ENCODE measurements at places on chromosomes 13 and 19. TPM values are rescaled to one million over a fixed set of nuclear protein-coding genes. Genes with fewer than 3 reads are reported as not detected.
A peak's percentile ranks its signal among the peaks of the same experiment; 100 is the strongest.

DNA sequence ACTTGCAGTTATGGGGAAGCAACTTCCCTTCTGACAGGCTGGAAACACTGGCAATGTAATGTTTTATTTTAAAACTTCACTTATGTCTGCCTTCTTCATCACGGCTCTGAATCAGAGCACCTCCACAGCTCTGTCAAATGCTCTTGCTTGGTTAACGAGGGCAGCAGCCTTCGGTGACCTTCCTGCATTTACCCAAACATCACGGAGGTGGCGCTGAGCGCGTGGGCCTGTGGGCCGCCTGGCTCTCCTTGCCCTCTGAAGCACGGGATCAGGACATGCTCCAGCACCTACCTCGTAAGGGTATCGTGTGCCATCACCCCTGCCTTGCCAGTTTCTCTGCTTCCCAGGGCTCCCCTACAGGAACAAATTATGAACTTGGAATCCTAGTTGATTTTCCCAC, 310.0 kb downstream of the TEX29 start:
- H3K27ac ChIP-seq, result no peak overlapping the region
- no peaks in the 10 kb centered on the region for H3K27me3 ChIP-seq
- DNase-seq, result no peak
- no peak overlapping the region for H3K4me3 ChIP-seq
- H3K36me3 ChIP-seq, result no peaks in the 10 kb centered on the region

GRCh38 chr19:43780706-43781525, at the start of gene KCNN4:
Gene KCNN4, minus strand, starts transcription at chr19:43780973. Its CDS starts 112 bp downstream, at chr19:43780861.
- no peaks in the 10 kb centered on the region for H3K27me3 ChIP-seq
- H3K4me3 ChIP-seq, result peak within 1 kb of the TSS; percentile 88
- H3K27ac ChIP-seq, result peak within 1 kb of the TSS; percentile 94
- peaks cover 82% of the 10 kb centered on the region for H3K4me1 ChIP-seq

CATSPERD gene
- total RNA-seq, result not detected

DNA sequence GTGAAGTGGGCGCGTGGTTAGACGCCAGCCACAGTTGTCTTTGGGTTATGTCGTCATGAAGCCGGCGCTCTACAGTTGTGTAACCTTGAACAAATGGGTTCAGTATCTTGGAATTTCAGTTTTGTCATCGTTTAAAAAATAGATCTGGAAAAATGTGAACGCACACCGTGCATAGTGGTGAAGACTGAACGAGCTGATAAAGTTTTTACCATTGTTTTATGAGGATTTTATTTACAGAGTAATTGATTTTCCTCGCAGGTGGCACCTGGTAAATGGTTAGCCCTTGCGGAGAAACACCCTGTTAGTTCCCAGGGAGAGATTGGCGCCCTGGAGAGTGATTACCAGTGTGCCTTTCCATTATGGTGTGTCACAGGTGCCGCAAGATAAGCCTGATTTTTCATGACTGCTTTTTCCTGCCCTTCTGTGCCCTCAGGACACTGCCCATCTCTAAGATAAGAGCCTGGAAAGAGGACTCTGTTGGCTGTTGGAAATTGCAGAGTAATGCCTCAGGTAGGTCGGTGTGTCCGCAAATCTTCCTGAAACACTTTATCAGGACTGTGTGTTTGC, 577 bp downstream of the ZNF181 start:
- H3K27me3 ChIP-seq, result no peaks in the 10 kb centered on the region
- DNase-seq, result no peak
- H3K4me3 ChIP-seq, result peak overlapping the region; percentile 97
- H3K36me3 ChIP-seq, result peaks cover 37% of the 10 kb centered on the region

SDHAF1 gene
- total RNA-seq, result 20.3 TPM
